ENCODE measurements at places on chromosomes 16 and 17. TPM values are rescaled to one million over a fixed set of nuclear protein-coding genes. Genes with fewer than 3 reads are reported as not detected.

DNA sequence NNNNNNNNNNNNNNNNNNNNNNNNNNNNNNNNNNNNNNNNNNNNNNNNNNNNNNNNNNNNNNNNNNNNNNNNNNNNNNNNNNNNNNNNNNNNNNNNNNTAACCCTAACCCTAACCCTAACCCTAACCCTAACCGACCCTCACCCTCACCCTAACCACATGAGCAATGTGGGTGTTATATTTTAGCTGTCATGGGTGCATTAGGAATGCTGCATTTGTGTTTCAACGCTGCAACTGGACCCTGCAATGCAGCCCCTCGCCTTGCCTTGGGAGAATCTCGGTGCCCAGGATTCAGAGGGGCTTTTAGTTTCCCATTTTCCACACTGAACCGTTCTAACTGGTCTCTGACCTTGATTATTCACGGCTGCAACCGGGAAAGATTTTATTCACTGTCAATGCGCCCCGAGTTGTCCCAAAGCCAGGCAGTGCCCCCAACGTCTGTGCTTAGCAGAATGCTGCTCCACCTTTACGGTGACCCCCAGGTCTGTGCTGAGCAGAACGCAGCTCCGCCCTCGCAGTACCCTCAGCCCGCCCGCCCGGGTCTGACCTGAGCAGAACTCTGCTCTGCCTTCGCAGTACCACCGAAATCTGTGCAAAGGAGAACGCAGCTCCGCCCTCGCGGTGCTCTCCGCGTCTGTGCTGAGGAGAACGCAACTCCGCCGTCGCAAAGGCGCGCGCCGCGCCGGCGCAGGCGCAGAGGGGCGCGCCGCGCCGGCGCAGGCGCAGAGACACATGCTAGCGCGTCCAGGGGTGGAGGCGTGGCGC, 43.3 kb downstream of the POLR3K start:
- no peak overlapping the region for H3K27ac ChIP-seq
- H3K27me3 ChIP-seq: no peaks in the 10 kb centered on the region
- no peak for DNase-seq
- no peaks in the 10 kb centered on the region for H3K4me1 ChIP-seq
- H3K36me3 ChIP-seq: no peaks in the 10 kb centered on the region

- no peaks in the 10 kb centered on the region for H3K36me3 ChIP-seq
- no peaks in the 10 kb centered on the region for H3K4me1 ChIP-seq
- no peak overlapping the region for H3K27ac ChIP-seq
- no peak overlapping the region for H3K4me3 ChIP-seq
- no peaks in the 10 kb centered on the region for H3K27me3 ChIP-seq
Measured at GRCh38 chr16:51374790-51375189, 223.7 kb upstream of the SALL1 start.

- H3K4me1 ChIP-seq: peaks cover 68% of the 10 kb centered on the region
- no peaks in the 10 kb centered on the region for H3K36me3 ChIP-seq
- H3K27me3 ChIP-seq: no peaks in the 10 kb centered on the region
- no peak overlapping the region for H3K4me3 ChIP-seq
- H3K27ac ChIP-seq: peak overlapping the region; percentile 37
Measured at GRCh38 chr17:77433385-77434135, 292.8 kb downstream of the SEC14L1 start.

DNA sequence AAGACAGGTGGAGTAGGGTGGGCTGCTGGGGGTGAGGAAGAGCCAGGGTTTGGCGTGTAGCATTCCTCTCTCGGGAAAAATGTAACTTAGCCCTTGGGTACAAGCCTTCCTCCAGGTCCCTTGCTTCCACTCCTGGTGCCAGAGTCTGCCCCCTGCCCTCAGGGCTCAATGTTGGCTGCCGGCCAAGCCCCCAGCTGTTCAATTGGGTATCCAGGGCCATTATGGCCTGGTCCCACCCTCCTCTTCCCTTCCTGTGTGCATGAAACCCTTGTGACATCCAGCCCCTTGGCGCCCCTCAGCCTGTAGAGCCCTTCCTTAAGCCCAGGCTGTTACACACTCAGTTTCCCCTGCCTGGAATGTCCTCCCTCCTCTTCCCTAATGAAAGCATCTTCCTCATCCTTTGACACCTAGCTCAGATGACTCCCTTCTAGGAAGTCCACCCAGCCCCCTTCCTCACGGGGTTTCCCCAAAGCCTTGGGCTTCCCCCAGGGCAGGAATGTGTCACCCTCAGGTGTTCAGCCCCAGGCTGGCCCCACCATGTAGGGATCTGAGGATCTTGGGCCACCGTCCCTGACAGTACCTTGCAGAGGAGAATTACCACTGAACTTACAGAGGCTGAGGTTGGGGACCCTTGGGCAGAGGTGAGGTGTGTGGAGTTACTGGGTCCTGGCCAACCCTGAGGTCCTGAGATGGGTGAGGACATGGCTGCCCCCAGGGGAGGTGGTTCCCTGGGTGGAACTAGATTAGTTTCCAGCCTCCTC, 30.0 kb downstream of the B9D1 start:
- peaks cover 15% of the 10 kb centered on the region for H3K4me1 ChIP-seq
- no peaks in the 10 kb centered on the region for H3K36me3 ChIP-seq

DNA sequence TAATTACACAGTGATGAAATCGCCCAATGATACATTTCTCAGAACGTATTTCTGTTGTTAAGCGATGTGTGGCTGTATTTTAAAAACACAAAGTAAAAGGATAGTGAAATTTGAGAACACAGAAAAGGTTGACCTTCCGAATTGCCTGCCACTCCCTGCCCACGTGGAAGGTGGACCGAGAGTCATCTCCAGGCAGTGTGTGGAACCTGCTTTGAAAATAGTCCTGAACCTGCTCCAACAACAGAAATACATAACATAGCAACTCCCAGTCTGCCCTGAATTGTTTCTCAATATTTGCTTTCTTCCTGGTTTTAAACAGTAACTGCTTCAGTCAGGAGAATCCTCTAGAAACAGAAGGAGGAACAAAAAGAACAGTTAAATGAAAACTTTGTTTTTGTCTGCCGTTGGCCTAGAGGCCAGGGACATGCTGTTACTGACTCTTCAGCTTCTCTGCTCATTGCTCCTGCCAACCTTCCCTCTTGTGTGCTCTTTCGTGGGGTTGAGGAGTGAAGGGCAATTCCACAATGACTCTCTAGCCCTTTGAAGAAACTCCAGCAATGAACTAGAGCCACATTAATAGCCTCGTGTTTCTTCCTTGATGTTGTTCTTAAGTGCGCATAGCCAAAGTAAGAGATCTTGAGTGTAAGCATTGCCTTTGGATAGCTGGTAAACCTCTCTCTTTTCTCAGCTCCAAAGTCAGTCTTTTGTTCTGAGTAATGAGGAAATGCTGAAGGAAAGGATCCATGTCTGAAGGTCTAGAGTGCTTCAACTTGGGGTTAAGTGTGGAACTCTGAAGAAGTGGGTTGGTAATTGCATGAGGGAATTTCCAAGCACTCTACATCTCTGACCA, 452.5 kb upstream of the CCL2 start:
- no peaks in the 10 kb centered on the region for H3K36me3 ChIP-seq
- 0 out of 2 replicates have a peak, but pooled peaks cover 8% of the 10 kb centered on the region for H3K27me3 ChIP-seq
- H3K27ac ChIP-seq: no peak overlapping the region

DNA sequence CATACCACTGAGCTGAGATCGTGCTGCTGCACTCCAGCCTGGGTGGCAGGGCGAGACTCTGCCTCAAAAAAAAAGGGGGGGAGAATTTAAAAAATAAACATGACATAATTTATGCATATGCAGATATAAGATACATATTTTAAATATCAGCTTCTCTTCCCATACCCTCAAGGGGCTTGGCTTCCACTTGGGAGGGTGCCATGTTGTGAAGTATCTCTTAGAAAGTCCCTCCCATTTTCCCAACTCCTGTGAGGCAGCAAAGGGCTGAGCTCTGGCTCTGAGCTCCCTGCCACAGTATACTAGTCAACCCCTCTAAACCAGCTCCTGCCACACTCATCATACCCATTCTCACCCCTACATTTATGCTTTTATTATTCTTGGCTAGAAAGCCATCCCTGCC, 39.4 kb downstream of the MYH11 start:
- no peak overlapping the region for H3K4me3 ChIP-seq
- no peaks in the 10 kb centered on the region for H3K36me3 ChIP-seq
- no peak for DNase-seq
- H3K4me1 ChIP-seq: no peaks in the 10 kb centered on the region
- H3K27ac ChIP-seq: no peak overlapping the region

- no peak overlapping the region for H3K27ac ChIP-seq
- H3K36me3 ChIP-seq: no peaks in the 10 kb centered on the region
- H3K4me3 ChIP-seq: no peak overlapping the region
Measured at GRCh38 chr16:2787961-2788360, 601 bp upstream of the PRSS33 start.

DNA sequence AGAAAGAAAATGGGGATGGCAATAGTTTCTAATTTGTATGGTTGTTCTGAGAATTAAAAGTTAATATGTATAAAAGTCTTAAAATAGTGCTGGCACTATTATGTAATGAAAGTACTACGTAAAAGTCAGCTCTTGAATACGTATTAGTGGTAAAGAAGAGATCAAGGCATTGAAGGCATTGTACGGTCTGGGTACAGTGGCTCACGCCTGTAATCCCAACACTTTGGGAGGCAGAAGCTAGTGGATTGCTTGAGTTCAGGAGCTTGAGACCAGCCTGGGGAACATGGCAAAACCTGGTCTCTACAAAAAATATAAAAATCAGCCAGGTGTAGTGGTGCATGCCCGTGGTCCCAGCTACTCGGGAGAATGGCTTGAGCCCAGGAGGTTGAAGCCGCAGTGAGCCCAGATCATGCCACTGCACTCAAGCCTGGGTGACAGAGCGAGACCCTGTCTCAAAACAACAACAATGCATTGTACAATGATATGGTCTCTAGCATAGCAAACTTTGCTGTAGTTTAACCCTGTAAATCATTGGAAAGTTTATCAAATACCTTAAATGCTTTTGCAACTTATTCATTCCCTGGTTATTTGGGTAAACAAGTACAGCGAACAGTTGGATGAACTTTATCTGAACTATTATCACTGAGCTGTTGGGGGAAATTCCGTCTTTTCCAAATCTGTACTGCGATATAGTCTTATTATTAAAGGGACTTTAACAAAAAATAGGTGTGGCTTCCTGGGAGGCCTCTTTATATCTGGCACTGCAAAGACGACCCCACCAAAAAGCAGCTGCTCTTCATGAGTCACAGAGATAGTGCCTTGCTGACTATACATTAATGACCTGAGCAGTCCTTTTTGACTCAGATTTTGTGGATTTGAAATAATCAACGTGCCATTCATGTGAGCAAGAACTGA, 73.6 kb downstream of the GPRC5B start:
- H3K36me3 ChIP-seq: no peaks in the 10 kb centered on the region
- no peaks in the 10 kb centered on the region for H3K27me3 ChIP-seq
- 0 out of 2 replicates have a peak overlapping the region, but pooled peaks have one; percentile 9 for H3K27ac ChIP-seq
- H3K4me3 ChIP-seq: no peak overlapping the region
- peaks cover 15% of the 10 kb centered on the region for H3K4me1 ChIP-seq
- peak; percentile 43 for DNase-seq

The ABCA8 gene
- total RNA-seq: 0.13 TPM

The CD300LB gene
- not detected for total RNA-seq

The KRTAP3-1 gene
- not detected for total RNA-seq

Measured in SJCRH30 (cell line).